ENCODE measurements at places on chromosomes 7 and 10.
A peak's percentile ranks its signal among the peaks of the same experiment; 100 is the strongest.

DNA sequence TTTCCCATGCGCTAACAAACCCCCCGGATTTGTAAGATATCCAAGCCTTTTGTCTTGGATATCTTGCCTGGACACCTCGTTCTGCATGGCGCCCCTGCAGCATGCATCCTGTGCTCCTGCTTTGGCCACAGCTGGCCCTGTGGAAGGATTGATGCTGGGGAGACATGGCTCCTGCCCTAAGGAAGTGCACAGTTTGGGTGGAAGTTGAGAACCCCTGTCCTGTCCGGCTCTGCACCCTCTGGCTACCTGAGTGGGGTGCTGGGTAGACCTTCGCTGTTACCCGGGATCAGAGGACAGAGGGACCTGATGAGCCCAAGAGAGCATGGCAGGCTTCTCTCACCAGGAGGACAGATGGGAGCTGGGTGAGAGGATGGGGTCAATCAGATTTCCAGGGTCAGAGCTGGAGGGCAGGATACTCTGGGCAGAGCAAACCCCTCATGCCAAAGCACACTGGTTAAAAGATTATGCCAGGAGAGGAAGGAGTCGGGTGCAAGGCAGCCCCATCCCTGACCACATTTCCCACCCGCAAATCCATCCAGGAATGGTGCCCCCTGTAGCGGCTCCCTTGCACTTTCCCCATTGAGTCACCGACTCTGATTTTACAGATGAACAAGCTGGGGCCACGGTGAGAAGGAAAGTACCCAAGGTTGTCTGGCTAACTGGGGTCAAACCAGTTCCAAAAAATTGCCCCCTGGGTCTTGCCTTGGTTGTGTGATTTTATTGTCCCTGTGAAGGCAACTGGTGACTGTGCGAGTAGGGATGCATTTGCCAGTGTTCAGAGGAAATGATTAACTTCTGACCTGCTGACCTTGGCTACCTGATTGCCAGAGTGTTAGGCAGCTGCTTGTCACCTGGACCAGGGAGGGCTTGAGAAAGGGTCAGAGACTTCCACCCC lies 290.1 kb upstream of the ZMIZ1 start:
- DNase-seq: no peak

DNA sequence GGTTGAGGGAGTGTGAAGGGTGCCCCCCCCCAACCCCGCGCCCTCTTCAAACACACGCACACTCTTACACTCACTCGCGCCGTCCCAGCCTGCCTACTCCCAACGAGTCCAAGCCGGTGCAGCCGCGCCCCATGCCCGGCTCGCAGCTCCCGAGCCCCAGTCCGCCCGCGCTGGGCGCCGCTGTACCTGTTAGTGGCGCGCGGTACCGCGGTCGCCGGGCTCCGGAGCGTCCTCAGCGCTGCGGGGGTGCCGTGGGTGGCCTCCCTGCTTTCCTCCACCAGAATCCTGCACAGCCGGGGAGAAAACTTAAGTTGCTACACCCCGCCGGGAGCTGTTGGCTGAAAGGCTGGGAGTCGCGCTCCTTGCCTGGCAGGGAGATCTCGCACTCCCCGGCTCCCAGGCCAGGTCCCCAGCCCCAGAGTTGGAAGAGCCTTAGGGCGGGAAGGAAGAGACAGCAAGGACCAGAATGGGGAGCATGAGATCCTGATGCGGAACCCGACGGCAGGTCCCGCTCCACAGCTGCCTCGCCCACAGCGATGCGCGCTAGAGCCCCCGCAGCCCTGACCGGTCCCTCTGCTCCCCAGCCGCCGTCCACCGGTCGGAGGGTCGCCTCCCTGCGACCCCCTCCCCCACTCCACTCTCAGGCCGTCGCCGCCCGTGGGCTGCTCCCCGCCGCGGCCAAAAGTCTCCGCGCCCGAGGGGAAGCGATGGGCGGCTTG lies 863 bp downstream of the ST8SIA6 start:
- DNase-seq: peak; percentile 41

GRCh38 chr10:23263441-23264164 lies 71.5 kb downstream of the PTF1A start:
- DNase-seq: no peak

DNA sequence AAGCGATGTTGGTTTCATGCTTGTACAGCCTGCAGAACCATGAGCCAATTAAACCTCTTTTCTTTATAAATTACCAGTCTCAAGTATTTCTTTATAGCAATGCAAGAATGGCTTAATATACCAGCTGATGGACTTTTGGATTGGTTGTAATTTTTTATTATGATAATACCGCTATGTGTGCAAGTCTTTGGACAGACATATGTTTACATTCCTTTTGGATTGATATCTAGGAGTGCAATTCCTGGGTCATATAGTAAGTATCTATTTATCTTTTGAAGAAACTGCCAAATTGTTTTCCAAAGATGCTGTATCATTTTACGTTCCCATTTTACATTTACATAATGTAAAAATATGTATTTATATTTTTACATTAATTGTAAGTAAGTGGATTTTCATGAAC lies 81.2 kb upstream of the PIP4K2A start:
- no peak for DNase-seq

- DNase-seq: no peak
These were observed 83.9 kb downstream of the CADPS2 start for GRCh38 chr7:122802301-122802751.

Measured in stimulated activated naive CD4-positive, alpha-beta T cell (primary cell).